ENCODE measurements at places on chromosomes 2 and 18.
A peak's percentile ranks its signal among the peaks of the same experiment; 100 is the strongest.

GRCh38 chr2:120313695-120314615 lies 32.0 kb upstream of the INHBB start:
- DNase-seq = no peak

DNA sequence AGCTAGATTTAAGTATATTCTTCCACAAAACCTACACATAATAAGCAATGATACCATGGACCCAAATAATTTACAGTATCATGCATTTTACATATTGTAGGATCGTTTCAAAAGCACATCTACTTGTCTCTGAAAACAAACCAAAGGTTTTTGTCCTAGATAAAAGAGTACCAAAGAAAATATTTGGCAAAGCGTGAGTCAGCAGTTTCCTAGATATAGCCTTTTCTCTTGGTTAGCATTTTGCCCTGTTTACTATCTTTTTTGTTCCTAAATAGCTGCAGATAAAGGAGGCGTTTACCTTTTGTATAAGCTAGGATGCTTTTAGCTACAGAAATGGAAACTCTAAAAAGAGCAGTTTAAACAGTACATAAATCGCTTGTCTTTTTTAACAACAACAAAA lies 305.8 kb upstream of the GULP1 start:
- no peak for DNase-seq

- DNase-seq = no peak
These were observed 124.8 kb downstream of the ZNF516 start for GRCh38 chr18:76370201-76370600.

DNA sequence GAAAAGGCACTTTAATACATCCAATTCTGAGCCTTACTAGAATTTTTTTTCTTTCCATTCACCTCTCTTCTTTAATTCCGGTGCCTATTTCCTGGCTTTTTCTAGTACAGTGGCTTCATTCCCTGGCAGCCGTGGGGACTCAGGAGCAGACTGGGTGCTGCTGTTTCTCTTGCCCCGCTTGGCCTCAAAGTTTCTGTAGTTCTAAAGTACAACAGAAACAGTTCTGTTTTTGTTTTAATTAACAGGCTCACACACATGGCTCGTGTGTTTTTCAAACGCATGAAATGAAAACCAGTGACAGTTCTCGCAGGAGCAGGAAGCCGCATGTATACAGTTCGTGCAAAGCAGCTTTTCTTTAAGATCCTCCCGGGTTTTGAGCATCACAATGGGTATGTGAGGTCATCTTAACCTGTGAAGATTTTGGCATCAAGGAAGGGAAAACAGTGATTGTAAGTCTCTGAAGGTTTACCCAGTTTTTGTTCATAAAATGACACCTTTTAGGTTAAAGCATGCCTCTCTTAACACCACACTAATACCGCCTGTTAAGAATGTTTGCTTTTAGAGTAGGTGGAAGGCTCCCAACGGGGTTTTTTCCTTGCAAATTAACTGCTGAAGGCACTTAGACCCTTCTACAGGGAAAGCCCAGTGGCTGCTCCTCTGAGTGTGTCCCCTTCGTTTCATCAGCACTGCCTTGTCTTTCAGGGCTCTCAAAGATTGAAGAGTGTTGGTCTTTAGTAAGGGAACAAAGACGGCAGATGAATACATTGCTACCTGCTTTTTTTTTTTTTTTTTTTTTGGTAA lies 5.8 kb downstream of the FZD7 start:
- DNase-seq = no peak

DNA sequence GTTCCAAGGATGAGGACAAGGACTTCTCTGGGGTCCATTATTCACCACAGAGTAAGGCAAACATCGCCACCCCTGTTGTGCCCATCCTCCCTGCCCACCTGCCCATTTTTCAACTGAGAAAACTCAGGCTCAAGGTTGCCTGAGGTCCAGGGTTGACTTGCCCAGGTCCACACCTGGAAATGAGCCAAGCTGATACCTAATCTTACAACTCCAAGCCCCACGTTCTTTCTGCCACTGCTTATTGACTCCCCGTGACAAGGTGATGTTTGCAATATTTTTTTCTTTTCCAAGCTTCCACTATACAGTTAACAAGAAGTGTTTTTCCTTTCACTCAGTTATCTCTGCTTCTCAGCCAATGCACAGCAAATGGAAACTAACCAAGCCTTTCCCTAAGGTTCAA lies 39.0 kb downstream of the RNF152 start:
- DNase-seq = no peak

- DNase-seq = no peak
These were observed 320.9 kb upstream of the ETAA1 start for GRCh38 chr2:67076239-67076624.

GRCh38 chr2:3423492-3424170 lies 44.1 kb downstream of the TRAPPC12 start:
- peak; percentile 36 for DNase-seq

- no peak for DNase-seq
These were observed 51.4 kb upstream of the TMEM87B start for GRCh38 chr2:112003576-112004252.

GRCh38 chr2:173983391-173983871 lies 18.3 kb upstream of the SP3 start:
- no peak for DNase-seq

GRCh38 chr2:222572751-222573174 lies 83.1 kb downstream of the FARSB start:
- DNase-seq = no peak

DNA sequence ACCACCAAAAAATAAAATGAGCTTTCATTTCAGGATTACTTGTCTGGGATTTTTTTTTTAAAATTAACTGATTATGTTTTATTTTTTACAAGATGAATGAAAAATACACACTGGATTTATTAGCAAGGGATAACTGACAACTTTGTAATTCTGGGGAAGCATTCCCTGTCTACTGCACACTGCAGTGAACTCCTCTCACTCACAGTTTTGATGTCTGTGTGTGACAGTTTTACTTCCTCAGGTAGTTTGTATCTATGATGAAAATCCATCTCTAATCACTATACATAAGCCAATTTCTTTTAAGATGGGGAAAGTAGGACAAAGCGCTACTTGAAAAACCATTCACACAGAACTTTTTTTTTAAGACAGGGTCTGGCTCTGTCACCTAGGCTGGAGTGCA lies 94.5 kb downstream of the COBLL1 start:
- no peak for DNase-seq

- DNase-seq = no peak
These were observed 166.9 kb upstream of the NCK2 start for GRCh38 chr2:105577762-105578161.

GRCh38 chr2:186687807-186688211 lies 6.1 kb upstream of the FAM171B start:
- no peak for DNase-seq

- DNase-seq = no peak
These were observed 39.5 kb downstream of the NIFK start for GRCh38 chr2:121697108-121697631.

- no peak for DNase-seq
These were observed 68.2 kb downstream of the ZSWIM2 start for GRCh38 chr2:186780701-186781316.

GRCh38 chr2:235851828-235852525 lies 316.2 kb downstream of the GBX2 start:
- DNase-seq = no peak

GRCh38 chr2:171626949-171627348 lies 60.3 kb upstream of the DYNC1I2 start:
- DNase-seq = no peak

DNA sequence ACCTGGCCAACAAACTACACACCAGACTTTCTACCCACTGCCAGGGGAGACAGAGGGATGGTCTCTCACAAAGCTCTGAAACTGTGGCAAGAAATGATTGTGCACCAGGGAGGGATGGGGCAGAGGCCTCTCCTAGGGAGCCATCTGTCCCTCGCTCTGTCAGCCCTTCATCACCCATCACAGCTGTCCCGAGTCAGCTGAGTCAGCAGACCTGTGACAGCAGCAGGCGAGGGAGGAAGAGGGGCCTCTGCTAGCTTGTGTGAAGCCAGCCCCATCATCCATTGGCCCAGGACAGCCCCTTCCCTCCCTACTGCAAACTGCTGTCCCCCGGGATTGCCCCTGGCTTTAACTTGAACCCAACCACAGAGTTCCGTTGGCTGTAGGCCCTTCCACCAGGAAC lies 5.0 kb downstream of the SH2D6 start:
- DNase-seq = no peak

DNA sequence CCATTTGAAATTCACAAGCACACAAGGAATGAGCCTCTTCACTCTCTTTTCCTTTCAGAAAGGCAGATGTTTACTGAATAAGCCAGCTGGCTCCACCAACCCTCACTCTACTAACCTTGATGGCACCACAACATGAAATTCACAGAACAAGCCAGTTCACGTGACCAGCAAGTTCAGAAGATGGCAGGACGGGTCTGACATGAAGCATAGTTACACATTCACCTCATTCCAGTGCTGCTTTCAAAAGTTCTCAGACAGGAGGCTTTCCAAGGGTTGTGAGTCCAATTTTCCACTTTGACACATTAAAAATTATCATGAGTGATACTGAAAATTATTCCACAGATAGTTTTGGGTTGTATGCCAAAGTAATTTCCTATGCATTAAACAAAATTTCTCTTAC lies 74.2 kb upstream of the MBOAT2 start:
- no peak for DNase-seq

GRCh38 chr2:218030409-218031195 lies 27.8 kb upstream of the TNS1 start:
- DNase-seq = no peak

DNA sequence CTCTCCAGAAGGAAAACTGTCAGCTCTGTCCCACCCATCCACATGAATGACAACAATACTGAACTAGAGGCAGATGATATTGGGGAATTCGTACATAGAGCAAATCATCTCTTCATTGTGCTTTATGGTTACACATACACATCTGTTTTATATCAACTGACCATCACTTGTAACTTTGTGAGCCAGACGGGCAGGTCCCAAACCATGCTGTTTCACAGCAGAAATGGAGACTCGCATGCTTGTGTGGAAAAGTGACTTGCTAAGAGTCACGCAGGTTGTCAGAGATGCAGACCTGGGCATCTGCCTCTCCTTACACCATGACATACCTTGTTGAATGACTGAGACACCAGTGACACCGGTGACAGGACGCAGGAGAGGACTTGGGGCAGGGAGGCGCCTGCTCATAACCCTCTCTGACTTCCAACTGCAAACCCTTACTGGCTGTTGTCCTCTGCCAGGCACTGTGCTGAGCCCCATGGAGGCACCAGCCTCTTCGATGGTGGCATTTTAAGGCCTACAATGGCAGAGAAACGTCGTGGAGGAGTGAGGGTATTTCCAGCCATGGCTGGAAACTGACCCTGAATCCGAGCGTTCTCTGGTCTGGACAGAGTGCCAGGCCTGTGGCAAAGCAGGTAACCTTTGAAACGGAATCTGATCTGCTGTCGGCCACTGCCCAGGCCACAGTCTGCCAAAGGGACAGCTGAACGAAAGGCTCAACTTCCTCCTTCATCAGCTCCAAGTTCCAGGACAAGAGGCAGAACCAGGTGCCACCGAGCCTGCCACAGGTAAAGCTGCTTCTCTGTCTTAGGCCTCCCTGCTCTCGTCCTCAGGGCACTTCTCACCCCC lies 26.9 kb upstream of the ROCK2 start:
- no peak for DNase-seq

GRCh38 chr2:150484006-150484405 lies 3.5 kb downstream of the RND3 start:
- no peak for DNase-seq

DNA sequence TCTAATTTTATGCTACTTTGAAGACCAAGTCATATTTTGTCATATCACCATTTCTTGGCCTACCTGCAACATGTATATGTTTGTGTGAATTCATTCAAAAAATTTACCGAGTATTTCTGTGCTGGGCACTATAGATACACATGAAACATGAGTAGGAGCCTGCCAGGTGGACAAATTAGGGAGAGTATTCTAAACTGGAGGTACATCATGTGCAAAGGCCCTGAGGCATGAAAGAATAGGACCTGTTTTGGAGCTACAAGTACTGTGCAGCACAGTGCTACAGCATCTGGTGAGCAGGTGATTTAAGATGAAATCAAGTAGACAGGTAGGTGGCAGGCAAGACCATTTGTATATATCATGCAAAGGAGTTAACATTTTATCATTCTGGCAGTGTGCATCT lies 152.9 kb downstream of the MYO3B start:
- DNase-seq = no peak

DNA sequence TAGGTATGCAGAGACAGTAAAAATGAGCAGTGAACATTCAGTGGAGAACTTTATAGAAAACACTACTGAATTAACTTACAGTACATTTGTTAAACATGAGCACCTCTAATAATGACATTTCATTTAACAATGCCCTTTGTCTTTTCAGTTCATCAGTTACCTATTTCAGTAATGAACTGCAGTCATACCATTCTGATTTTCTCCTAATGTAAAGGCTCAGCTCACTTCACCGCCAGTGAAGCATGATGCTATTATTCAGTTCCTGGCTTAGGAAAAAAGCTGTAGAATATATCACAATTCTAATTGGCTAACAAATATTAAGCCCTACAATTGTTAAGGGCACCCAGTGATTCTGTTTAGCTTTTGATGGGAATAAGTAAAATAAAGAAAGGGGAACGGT lies 37.1 kb upstream of the CCDC93 start:
- no peak for DNase-seq

DNA sequence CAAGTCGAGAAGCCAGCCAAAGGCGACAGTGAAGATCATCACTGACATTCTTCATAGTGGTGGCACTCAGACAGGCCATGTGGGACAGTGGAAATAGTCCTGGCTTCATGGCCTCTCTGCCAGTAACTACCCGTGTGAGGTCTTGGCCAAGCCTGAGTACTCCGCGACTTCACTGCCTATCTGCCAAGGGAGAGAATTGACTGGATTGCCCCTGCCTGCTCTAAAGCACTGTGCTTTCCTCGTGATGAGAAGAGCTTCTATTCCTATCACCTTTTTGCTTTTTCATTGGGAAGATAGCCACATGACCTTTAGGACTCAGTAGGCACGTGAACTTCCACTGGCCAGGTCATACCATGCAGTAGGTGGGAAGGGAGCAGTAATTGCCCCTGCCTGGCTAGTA lies 239.3 kb downstream of the HAUS1 start:
- DNase-seq = no peak

DNA sequence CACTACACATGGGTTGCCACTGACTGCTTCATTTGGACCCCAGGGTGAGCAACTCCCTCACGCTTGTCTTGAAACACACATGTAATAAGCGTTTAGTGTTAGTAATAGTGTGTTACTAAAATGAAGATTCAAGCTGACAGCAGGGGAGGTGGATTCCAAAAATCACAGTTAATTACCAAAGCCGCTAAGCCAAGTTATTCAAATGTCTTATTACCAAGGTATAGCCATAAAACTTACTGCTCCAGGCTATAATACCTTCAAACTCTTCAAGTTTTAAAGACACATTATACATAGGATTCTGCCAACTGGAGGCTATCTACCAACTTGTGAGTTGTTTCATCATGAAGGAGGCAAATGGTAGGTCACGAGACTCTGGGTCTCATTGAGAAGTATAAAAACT lies 2.9 kb downstream of the LPIN2 start:
- DNase-seq = no peak

- no peak for DNase-seq
These were observed 61.5 kb downstream of the MBP start for GRCh38 chr18:77071061-77071460.

GRCh38 chr2:15865923-15866322 lies 74.4 kb upstream of the MYCN start:
- DNase-seq = no peak

- DNase-seq = no peak
These were observed 312.0 kb upstream of the ETAA1 start for GRCh38 chr2:67085146-67085545.

All from NCI-H2029 (cell line).